ENCODE measurements at places on chromosomes 5 and 9.

DNA sequence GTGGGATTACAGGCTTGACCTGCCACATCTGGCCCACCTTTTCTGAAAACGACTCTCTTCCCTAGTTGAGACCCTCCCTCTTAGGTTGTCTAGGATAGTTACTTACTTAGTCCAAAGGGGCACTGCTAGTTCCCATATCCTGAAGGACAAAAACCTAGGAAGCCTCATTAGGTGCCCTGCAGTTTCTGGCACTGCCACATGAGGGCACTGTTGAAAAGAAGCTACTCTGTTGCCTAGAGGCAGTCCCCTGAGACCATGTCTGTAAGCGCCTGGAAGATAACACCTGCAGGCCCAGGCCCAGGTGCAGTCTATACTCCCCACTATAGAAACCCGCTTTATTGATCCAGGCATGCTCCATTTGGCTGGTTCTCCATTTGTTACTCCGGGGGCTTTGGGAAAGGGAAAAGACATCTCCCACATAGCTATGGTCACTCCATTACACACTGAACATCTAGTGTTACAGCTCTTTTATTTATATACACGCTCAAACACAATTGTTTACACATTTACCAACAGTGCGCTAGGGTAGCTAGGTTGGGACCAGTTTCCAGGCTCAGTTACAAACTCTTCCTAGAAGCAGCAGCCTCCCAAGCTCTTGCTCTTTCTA, 73.4 kb upstream of the PPARGC1B start:
- peak; percentile 78 for DNase-seq

- peak; percentile 47 for DNase-seq
Observed at GRCh38 chr5:652773-653350, 40.3 kb downstream of the TPPP start.

GRCh38 chr5:141780240-141780951, 97.8 kb downstream of the PCDH1 start:
- DNase-seq, result no peak

- no peak for DNase-seq
Observed at GRCh38 chr5:1068204-1068894, 43.5 kb downstream of the SLC12A7 start.

DNA sequence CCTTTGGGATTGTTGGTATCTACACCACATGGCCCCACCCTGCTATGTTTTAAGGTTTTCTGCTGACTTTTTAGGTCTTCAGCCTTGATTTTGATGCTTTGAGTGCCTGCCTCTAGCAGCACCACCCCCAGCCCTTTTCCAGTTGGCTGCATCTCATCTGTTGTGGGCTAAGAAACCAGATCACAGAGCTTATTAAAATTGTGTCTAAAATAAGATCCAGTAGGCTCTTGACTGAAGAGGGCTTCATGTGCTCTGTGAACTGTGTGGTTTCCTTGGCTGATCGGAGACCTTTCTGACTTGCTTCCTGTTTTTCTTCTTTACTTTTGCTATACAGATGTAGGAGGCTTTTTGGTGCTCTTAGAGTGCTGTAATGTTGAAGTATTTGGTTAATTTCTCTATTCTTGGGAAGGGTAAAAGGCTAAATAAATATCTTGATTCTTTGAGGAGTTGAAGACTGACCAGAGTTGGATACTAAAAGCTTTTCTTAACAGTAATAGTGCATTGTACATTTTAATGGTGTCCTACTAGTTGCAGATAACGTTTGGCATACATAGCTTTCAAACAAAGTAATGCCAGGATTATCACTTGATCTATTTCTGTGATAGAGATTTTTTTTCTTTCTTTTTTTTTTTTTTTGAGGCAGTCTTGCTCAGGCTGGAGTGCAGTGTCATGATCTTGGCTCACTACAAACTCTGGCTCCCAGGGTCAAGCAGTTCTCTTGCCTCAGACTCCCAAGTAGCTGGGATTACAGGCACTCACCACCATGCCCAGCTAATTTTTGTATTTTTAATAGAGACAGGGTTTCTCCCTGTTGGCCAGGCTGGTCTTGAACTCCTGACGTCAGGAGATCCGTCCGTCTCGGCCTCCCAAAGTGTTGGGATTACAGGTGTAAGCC, 4.5 kb downstream of the UBE2D2 start:
- no peak for DNase-seq

DNA sequence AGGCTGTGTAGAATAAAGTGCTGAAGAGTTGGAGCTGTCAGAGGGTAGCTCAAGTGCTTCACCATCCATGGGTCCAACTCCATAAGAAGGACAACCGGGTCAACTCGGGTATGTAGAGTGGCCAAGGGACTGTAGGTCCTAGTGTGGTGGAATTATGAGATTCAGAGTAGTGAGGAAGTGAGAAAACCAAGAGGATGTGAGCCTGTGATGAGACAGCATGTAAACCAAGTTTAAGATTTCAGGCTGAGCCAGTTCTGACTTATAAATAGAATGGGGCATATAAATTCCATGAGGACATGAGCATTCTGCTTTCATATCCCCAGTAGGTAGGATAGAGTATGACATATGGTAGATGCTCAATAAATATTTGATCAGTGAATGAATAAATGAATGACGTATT, 96.3 kb downstream of the CFAP95 start:
- DNase-seq, result no peak

GRCh38 chr9:76255781-76256455, 138.3 kb downstream of the RFK start:
- DNase-seq, result no peak

DNA sequence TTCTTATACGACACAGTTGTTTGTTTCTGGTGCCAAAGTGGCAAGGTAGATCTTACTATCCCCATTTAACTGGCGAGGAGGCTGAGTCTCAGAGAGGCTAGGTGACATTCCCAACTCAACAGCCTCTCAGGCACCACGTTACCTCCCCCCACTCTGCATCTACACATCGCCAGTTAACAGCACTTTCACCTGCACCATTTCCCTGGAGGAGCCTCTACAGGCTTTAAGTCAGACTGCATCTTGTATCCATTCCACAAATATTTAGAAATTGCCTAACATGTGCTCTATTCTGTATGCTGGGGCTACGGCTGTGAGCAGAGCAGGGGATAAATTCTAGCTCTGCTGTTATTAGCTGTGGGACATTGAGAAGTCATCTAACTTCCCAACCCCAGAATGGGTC, 168.6 kb downstream of the INSYN2B start:
- DNase-seq, result no peak

DNA sequence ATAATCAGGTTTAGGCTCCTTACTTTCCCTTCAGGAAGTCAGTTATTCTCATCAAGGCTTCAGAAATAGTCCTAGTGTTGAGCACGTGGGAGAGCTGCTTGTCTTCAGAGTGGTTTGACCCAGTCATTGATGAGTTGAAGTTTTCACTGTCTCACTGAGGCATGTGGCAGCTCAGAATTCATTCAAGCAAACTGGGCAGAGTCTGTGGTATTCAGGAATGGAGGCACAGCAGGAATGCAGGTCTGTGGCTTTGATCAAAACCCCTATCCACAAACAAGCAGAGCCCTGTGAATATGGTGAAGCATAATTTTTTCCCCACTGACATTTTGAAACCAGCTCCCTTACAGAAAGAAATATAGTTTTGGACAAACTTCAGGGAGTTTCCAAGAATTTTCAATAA, 207.3 kb downstream of the CD180 start:
- DNase-seq, result no peak

- DNase-seq, result no peak
Observed at GRCh38 chr5:125205601-125206225, 459.3 kb upstream of the ZNF608 start.

DNA sequence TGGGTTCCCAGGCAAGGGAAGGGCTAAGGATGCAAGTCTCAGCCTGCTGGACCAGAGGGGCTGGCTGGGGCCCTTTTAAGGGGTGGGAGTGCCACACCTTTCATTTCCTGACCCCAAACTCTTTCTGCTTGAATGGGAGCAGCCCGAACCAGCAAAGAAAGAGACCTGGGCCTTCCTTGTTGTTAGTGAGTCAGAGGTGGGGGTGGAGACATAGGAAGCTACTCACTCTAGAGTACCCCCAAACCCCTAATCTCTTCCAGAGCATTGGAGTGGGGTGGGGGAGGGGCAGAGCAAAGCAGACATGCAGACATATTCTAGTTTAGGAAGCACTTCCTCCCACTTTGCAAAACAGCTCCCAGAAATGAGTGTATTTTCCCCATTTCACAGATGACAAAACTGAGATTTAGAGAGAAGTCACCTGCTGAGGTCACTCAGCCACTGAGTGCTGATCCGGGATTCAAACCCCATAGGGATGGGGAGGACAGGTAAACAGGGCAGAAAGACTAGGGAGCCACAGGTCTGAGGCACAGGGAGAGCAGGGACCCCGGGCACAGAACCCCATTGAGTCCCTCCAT, 6.0 kb upstream of the AQP3 start:
- DNase-seq, result no peak

DNA sequence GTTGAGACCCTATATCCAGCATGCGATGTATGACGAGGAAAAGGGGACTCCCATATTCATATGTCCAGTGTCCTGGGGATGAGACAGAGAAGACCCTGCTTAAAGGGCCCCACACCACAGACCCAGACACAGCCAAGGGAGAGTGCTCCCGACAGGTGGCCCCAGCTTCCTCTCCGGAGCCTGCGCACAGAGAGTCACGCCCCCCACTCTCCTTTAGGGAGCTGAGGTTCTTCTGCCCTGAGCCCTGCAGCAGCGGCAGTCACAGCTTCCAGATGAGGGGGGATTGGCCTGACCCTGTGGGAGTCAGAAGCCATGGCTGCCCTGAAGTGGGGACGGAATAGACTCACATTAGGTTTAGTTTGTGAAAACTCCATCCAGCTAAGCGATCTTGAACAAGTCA, 17.1 kb downstream of the BTNL3 start:
- no peak for DNase-seq

DNA sequence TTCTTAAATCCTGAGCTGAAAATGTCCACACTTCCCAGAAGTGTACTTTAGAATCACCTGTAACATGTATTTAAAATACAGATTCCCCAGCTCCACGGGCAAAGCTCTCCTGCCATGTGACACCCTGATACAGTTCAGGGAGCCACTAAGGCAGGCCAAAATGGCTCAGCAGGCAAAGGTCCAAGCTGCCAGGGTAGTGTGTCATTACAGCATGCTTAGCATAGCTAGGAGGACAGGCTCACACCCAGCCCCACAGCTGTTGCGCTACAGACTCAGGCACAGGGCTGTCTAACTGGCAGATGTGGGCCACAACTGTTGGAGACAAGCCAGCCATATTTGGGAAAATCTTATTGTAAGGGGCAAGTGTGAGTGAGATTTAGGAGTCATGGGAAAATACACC, 73.0 kb downstream of the C9orf85 start:
- no peak for DNase-seq

GRCh38 chr5:137176126-137176525, 323.0 kb downstream of the SPOCK1 start:
- DNase-seq, result no peak

DNA sequence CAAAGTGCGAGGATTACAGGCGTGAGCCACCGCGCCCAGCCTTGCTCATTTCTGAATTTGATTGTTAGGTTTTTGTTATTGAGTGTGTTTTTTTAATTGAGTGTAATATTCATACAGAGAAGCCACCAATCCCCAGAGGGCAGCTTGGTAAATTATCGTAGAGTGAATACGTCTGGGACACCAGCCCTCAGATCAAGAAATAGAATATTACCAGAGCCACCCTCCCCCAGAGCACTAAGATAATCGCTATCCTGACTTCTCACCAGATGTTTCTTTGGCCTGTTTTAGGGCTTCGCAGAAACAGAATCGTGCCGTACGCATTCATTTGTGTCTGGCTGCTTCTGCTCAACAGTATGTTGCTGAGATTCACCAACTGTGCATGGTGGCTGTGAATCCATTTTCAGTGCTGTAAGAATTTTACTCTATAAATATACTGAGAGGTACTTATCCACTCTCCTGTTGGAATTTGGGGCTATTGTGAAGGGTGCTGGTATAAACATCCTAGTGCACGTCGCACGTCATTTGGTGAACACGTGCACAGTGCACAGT, 37.8 kb upstream of the RUFY1 start:
- DNase-seq, result no peak

- DNase-seq, result no peak
Observed at GRCh38 chr9:134165357-134166315, 1.3 kb upstream of the RNU6ATAC start.

DNA sequence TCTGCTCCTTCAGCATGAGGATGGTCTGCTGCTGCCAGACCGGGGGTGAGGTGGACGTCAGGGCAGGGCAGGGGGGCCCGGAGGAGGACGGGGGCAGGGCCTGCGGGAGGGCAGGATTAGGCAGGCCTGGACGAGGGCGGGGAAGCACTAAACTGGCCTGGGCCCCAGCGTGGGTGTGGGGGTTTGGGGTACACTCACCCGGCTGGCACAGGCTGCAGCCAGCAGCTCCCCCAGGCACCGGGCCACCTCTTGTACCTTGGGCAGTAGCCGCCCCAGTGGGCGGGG, 5.5 kb downstream of the SAPCD2 start:
- no peak for DNase-seq

- peak; percentile 12 for DNase-seq
Observed at GRCh38 chr9:92781899-92782298, 17.3 kb upstream of the BICD2 start.

DNA sequence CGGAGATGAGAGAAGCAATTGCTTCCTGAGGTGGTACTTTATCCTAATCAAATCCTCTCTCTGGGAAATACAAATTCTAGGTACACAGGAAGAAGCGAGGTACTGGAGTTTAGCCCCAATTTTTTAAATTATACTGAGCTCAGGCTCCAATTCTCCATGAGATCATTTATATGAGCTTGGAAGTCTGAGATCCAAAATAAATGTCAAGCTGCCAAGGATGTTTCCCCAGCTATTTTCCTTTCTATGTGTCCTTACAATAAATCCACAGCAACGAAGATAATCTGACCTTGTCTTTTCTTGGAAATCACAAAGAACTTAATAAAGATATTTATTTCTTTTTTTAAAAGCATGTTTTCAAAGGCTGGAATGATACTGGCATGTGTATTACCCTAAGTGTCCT, 597.3 kb downstream of the GABRG2 start:
- no peak for DNase-seq

DNA sequence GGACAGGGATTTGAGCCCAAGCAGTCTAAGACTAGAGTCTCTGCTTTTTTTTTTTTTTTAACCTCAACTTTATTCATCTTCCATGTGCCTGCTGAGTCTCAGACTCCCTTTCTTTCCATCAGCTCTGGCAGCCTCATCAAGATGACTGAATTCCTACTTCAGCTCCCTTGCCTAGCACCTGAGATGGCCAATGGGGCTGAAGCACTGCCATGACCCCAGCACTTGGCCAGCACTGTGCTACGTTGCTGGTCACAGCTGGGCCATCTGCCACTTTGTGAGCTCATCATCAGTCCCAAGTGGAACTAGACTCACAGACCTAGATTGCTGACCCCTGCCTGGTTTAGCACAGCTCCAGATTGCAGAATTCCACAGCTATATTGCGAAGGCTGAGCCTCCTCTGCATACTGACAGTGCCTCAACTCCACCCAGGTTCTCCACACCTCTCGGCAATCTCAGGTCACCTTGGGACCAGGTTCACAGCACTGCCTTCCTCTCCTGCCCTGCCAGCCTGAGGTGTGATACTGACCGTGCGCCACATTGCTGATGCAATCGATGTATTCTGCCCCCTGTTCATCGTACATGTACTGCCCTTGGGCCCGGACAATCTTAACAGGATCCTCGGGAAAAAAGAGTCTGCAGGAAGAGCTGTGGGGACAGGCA, 1.6 kb downstream of the PHYKPL start:
- no peak for DNase-seq

- no peak for DNase-seq
Observed at GRCh38 chr5:38250763-38251448, 7.5 kb upstream of the EGFLAM start.
